ENCODE measurements at places on chromosomes 16 and 17.

DNA sequence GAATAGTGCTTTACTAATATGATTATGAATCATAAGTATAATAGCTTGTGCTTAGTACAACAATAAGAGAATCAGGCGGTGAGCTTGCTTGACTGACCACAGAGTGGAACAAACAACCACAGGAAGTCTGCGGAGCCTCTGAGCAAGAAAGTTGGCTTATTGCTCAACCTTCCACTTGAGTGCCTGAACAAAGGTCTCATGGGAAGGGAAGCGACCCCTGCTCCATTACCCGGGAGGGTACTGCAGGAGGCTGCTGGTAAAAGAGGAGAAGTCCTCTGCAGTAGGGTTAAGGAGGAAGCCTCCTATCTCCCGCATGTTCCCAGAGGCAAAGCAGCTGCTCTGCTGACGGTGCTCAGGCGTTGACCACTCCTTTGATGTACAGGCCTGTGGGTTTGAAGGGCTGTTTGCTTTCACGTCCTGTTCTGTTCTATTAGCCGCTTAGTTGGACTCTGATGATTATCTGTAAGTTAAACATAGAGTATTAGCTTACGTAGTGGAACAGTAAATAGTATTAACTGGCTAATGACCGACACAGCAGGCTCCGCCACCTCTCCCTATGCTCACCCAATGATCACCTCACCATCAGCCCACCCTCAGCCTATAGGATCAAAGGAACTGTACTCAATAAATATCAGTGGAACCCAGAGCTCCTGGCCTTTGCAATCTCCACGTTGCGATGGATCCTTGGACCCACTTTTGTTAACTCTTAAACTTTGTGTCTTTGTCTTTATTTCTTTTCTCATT, 17.5 kb downstream of the ALOX15B start:
- DNase-seq, result no peak

DNA sequence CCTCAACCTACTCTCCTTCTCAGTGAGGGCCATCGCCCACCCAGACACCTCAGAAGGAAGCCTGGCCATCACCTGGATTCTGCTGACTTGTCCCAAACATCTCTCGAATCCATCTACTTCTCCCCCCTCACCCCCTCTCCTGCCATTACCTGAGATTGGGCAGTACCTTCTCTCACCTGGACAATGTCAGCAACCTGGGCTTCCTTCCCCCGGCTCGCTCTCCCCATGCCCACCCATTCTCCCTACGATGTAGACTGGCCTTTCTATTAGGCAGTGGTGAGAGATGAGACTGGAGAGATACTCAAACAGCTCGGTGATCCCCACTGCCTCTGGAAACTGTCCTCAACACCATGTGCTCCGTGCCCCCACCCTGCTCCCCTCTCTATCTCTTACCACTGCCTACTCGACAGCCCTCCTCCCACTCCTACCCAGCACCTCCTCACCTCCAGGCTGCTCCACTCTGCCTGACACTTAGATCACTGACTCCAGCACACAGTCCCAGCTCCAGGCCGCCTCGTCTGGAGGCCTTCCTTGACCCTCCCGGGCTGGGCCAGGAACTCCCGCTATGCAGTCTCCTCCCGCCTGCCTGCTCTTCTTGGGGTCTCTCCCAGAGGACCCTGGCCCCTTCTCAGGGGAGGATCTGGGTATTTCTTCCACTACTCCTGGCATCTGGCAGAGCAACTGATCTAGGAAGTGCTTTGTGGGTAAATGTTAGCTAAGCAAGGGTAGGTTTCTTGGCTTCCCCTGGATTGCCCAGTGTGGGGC, 235.8 kb upstream of the NLRP1 start:
- no peak for DNase-seq

DNA sequence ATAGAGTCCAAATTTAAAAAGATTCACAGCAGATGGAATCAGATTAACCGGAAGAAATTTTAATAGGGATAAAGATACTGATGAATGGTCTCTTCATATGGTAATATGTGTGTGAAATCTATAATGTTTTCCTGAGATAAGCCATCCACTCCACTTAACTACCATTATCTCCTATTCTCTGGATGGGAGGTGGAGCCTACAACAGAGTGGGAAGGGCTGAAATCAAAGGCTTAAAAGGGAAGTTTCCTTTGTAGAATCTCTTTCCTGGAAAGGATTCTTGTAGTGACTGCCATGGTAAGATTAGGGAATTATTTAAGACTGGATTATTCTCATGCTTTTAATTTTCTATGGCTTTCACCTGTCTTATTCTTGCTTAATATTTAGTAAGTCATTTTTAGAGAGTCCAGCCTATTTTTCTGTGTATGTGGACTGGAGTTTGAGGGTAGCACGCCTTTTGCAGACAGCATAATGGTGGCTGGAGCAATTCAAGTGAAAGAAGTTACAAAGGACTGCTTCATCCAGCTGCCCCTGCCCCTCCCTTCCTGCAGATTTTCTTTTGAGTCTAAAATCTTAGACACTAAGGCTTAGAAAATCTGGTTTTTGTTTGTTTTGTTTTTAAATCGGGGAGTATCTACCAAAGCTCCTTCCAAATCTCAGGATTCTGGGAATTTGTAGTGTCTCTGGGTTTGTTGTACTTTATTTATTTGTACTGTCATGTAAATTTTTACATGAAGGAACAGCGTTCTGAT, 26.5 kb downstream of the KAT7 start:
- no peak for DNase-seq

DNA sequence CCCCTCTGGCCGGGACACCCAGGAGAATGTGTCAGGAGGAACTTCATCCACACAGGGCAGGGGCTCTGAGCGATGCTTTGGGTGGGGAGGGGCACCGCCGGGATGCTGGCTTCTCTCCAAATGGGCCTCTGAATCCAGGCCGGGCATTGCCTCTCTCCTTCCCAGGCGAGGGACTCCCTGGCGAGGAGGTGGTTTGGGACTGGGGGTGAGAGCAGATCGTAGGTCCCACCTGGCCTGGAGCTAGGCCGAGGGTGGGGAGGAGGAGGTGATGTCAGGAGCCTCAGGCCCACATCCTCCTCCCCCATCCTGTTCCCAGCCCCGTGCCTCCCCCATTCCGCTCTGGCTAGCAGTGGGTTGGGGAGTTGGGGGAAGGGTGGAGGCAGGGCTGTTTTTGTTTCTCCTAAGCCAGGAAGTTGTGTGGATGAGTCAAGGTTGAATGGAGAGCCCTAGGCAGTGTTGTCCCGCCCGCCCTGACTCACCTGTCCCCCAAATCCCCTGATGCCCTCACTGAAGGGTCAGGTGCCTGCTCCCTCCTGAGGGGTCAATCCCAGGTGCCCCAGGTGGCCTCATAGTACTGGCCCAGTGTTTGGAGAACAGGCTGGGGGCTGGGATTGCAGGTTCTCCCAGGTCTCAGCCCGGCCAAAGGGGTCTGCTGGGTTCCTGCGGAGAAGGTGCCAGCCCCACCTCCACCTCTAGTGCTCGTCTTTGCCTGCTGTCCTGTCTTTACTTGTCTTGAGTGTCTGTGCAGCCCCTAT, 2.8 kb downstream of the GRB7 start:
- no peak for DNase-seq

DNA sequence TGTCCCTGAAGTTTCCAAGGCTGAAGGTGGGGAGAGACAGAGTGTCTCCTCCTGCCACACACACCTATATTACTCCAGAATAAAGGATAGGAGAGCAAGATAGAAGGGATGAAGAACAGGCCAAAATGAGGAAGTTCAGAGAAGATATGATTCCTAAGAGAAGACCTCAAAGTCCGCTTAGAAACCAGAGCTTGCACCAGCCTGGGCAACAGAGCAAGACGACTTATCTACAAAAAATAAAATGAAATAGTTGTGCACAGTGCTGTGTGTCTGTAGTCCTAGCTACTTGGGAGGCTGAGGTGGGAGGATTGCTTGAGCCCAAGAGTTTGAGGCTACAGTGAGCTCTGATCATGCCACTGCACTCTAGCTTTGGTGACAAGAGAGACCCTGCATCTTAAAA, 128.2 kb downstream of the HS3ST3B1 start:
- no peak for DNase-seq

DNA sequence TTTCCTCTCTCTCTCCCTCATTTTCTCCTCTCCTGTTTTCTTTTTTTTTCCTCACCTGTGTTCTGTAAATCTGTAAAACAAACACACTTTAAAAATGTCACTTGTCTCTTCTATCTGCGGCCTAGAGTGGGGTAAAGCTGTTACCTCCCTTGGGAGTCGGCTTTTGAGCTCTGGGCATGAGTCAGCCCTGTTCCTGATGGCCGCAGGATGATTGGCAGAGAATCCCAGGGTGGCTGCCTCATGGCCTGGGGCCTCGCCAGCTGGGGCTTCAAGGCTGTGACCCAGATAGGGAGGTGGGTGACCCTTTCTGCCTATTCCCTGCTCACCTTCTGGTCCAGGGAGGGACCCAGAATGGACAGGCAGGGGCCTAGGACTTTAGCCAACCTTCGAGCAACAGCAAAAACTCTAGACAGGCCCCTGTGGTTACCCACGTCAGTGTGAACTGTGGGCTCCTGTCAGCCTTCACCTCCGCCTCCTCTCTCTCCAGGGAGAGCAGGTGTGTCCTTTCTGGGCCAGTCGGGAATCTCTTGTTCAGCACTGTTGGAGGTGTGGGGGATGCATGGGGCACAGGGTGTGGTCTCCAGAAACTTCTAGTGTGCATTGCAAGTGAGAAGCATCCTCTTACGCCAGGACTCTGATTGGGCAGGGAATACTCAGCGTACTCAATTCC, 87.4 kb downstream of the RAP1GAP2 start:
- DNase-seq, result no peak

GRCh38 chr16:3317315-3317999, 12.2 kb downstream of the ZNF75A start:
- no peak for DNase-seq

GRCh38 chr17:32976605-32977004, 15.0 kb upstream of the SPACA3 start:
- no peak for DNase-seq

DNA sequence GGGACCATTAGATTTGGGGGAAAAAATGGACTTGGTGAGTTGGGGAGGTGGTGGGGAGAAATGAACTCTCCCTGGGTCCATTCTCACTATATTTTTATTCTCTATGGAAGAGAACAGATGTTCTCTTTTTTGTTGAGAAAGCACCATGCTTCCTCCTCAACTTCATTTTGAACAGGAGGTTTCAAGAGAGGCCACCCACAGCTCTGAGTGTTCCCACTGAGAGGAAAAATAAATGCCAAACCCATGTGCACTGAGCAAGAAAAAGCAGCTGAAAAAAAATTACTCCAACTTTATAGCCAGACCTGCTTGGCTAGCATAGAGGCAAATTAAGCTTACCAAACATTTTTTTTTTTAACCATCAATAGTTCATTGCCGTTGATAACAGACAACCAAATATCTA, 883.6 kb downstream of the KCNJ2 start:
- DNase-seq, result no peak

- DNase-seq, result peak; percentile 89
Observed at GRCh38 chr17:42980274-42980765, at the start of gene RUNDC1. RUNDC1 (plus strand) TSS chr17:42980565; CDS start chr17:42980577, 12 bp downstream.

DNA sequence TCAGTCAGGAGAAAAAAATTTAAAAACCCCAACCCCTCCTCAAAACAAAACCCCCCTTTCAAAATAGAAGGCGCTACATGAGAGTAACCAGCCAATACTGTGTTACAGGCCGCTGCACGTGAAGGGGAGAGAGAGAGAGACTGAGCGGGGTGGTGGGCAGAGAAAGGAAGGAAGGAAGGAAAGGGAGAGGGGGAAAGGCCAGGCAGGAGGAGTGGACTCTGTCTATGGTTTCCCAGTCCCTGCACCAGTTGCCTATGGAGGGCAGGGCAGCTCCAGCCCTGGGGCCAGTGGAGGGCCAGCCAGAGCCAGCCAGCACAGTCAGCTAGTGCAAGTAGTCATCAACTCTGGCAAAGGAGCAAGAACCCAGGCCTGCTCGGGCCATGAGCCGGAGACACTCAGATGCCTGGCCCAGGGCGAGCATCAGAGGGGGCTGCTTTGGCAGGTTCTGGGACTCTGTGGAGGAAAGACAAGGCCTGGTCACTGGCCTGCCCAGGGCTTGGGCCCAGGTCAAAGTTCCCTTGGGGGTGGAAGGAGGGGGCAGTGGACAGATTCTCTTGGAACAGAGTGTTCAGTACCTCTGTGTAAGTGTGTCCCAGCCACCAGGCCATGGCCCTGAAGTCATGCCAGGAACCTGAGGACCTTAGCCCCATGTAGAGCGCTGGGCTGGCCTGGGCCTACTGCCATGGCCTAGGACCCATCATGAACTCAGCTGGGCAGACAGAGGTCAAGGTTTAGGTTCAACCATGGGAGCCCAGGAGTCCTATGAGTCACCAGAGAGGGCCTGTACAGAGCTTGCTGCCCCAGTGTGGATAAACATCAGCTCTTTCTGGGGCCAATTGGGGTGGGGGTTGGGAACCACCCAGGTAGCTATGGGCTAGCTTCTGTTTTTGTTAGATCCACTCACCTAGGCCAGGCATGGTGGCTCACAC, 7.3 kb upstream of the GFOD2 start:
- DNase-seq, result no peak

DNA sequence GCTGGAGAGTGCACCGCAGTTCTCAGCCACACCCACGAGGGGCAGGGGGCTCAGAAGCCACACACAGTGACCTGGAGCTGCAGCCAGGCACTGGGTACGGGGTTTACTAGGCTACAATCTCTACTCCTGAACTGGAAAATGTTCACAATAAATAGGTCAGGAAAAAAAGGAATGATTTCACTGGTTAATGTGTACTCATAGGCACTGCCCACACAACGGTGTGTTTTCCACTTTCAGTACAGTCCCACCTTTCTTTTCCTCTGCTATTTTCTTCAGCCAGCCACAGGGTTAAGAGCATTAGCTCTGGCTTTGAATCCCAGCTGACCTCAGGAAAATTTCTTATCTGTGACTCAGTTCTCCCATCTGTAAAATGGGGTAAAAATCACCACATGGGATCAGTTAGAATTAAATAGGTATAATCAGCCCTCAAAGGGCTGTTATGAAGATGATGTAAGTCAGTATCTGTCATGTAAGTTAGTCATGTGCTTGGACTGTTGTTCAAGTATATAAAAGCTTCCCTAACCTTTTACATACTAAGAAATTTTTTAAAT, 35.7 kb downstream of the ZCCHC14 start:
- no peak for DNase-seq

DNA sequence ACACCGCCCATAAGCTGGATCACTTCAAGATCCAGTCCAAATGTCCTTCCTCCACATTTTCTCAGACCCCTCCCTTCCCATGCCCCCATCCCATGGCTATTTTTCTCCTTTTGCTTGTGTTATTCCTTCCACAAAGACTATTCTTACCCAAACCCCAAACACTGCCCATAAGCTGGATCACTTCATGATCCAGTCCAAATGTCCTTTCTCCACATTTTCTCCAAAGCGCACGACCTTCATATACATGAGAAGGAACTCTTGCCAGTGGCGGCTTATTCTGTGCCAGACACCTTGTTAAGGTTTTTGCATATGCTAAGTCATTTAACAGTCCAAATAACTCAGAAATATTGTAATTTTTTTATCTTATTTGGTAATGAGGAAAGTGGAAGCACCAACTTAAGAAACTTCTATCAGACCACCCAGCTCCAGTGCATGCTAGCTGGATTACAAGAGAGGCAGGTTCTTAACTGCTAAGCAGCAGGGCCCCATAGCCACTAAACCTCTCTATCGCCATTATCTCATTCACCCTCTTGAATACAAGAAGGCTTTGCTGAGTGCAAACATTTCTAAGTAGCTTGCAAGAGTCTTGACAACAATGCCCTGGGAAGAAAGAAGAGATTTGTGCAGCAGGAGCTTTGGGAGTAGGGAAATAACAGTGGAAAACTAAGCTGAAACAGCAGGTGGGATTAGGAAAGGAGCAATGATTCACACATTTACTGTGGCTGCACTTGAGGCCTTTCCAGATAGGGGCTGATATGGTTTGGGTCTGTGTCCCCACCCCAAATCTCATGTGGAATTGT, 428.2 kb upstream of the MAF start:
- no peak for DNase-seq

Data from activated T-cell treated with anti-CD3 and anti-CD28 coated beads for 4 hours (primary cell).